HAP-1 (cell line): ENCODE measurements at places on chromosomes 6 and 20.

DNA sequence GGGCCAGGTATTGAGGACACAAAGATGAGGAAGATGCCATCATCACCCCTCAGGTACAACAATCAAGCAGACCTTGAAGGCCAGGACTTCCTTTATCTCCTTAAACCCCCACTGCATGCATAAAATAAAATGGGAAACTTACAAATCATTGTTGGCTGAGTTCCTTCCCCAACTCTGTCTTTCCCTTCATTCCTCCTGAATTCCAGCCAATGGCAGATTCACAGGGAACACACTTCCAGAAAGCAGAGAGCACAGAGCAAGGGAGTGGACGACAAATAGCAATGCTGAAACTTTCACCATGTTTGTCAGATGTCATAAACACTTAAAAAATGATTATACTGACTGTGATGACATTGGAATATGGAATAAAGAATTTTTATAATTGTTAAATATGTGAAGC is 37.3 kb upstream of the NXT1 start:
- DNase-seq = no peak

DNA sequence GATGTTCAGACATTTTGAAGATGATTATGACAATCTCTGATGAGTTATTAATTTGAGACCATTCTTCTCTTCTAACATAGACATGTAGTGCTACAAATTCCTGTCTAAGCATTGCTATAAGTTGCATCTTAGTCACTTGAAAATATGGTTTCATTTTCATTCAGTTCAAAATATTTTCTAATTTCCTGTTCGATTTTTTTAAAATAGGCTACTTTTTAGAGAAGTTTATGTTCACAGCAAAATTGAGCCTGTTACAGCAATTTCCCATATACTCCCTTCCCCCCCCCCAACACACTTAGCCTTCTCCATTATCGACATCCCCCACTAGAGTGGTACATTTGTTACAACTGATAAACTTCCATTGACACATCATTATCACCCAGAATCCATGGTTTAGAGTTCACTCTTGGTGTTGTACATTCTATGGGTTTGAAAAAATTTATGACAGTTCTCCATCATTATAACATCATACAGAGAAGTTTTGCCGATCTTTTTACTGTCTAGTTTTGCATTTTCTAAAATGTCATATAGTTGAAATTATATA is 31.2 kb downstream of the PLAGL1 start:
- no peak for DNase-seq

GRCh38 chr20:20489054-20489453 is 121.2 kb downstream of the INSM1 start:
- no peak for DNase-seq

DNA sequence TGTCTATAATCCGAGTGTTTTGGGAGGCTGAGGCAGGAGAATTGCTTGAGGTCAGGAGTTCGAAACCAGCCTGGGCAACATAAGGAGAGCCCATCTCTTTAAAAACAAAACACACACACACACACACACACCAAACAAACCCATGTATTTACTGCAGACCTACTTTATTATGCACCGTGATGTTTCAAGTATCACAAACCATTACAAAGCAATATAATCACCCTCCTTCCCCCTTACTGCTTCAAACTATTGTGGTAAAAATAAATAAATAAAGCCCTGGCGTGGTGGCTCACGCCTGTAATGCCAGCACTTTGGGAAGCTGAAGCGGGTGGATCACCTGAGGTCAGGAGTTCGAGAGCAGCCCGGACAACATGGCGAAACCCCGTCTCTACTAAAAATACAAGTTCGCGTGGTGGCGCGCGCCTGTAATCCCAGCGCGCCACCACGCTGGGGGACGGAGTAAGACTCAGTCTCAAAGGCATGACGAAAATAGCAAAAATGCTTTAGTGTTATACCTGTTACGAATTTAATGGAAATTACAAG is 1.5 kb downstream of the TBCC start:
- DNase-seq = no peak

DNA sequence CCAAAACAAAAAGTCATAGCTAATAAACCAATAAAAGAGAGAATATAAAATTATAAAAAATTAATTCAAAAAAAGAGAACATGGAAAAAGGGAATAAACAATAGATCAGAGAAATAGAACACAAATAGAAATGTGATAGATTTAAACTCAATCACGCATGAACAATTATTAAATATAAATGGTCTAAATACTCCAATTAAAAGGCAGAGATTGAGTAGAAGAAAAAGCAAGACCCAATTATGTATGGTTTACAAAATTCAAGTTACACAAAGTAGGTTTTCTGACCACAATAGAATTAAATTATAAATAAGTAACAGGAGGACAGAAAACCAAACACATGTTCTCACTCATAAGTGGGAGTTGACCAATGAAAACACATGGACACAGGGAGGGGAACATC is 36.4 kb upstream of the MAN1A1 start:
- DNase-seq = no peak

GRCh38 chr6:53837865-53838769 is 43.3 kb downstream of the LRRC1 start:
- peak; percentile 67 for DNase-seq

GRCh38 chr20:18987781-18988360 is 174.3 kb downstream of the SCP2D1 start:
- DNase-seq = no peak

DNA sequence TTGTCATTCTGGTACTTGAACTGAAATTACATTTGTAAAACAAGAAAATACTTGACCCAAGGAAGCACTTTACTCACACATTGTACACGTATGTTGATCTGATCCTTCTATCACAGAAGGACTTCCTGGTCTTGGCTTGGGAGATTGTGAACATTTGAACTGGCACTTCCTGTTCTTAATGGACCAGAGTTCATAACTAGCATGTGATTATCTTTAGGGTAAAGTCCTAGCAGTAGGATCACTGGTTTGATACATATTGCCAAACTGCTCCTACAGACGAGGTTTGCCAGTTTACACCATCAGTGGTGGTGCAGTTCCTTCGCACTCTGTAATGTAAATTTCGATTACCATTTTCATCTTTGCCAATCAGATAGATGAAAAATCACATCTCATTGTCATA is 12.7 kb downstream of the HECA start:
- no peak for DNase-seq

DNA sequence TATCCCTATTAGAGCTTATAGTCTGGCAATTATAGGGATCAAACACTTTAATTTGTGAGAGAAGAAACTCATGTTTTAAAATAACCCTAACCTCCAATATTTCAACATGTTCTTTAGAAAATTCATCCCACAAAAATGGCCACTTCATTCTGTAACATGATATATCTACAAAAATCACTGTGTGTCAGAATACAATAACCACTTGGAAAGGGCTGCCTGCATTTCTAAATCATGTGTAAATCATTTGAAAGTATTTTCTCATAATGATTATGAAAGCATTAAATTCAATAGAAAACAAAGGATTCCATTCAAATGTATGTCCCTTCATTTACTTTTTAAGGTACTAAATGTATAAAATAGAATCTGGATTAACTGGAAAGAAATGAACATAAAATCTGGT is 101.4 kb upstream of the NHSL1 start:
- DNase-seq = no peak

DNA sequence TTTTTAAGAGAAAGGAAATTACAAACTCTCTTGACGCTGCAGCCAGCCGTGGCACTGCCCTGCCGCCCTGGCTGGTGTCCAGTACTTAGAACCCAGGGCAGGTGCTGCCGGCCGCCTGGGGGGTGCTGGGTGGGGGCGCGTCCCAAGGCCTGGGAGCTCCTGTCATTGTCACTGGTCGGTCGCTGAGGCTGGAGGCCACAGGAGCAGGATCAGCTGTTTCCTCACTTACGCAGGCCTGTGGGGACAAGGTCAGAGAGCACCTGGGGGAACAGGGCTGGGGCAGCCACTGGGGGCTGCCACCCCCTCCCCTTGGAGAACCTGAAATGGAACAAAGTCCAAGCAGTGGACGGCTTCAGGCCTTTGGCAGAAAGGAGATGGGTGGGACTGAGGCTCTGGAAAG is 5.6 kb downstream of the BIRC7 start:
- no peak for DNase-seq

DNA sequence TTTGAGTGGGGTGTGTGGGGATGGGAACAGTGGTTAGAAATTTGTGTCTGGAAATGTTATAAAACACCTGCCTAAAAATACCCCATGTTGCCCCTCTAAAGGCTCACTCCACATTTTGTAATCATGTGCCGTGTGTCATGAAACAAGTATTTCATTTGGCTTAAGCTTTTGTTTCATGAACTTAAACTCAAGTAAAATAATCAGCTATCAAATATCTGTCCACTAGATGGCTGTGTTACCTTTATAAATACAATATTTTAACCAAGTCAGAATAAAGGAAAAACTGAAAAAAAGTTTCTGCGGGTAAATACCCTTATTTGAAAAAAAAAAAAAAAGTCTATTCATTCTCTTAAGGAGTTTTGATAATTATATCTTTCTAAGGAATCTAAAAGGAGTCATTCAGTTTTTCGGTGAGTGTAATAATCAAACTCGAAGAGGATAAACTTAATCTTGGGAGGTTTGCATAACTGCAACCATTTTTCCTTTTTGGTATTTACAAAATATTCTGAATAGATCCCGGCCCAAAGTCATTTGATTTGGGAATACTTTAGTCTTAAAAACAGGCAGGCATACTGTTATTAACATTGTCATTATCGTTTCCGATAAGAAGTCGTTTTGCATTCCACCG is 29.9 kb upstream of the MTRF1L start:
- DNase-seq = peak; percentile 21

DNA sequence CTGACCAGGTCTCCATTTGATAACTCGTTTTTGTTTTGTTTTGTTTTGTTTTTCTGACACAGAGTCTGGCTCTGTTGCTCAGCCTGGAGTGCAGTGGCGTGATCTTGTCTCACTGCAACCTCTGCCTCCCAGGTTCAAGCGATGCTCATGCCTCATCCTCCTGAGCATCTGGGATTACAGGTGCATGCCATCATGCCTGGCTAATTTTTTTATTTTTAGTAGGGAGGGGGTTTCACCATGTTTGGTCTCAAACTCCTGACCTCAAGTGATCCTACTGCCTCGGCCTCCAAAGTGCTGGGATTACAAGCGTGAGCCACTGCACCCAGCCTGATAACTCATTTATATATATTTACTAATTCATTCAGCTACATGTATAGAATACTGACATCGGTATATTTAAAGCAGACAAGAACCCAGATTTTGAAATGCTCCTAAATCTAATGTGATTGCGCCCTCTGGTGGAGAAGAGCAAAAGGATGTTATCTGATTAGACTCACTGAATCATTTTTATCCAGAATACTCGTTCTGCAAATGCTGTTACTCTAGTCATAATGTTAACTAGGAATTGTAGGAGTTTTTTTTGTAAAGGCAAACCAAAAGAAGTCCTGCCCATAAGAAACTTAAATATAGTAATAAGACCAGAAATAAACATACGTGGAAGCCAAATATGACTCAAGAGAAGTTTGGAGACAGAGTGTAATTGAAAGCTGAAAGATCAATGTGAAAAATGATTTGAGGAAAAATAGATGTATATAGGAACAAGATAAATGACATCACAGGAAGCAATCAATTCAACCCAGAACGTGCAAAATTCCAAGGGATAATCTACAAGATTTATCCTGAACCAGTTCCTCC is 5.3 kb upstream of the COL12A1 start:
- peak; percentile 73 for DNase-seq

DNA sequence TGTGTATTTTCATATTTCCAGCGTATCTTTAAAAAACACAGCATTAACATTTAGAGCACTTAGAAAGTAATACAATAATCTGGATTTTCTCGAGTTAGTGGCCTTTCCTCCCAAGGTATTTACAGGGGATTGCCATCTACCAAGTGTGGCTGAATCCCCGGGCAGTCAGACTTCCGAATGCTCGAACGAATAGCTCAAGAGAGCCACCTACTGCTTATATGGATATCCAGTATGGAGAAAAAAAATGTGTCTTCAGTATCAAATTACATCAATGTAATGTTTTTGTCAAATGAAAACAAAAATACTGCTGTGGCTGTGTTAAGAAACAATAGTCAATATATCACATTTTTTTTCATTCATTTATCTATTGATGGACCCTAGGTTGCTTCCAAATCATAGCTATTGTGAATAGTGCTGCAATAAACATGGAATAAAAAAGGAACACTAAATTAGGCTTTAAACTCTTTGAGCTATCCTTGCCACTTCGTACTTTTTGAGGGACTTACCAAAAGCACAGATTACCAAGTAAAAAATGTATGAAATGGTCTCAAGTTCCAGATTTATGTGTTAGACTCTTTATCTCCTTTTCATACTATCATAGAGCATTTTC is 654.5 kb upstream of the PTCHD4 start:
- peak; percentile 86 for DNase-seq

DNA sequence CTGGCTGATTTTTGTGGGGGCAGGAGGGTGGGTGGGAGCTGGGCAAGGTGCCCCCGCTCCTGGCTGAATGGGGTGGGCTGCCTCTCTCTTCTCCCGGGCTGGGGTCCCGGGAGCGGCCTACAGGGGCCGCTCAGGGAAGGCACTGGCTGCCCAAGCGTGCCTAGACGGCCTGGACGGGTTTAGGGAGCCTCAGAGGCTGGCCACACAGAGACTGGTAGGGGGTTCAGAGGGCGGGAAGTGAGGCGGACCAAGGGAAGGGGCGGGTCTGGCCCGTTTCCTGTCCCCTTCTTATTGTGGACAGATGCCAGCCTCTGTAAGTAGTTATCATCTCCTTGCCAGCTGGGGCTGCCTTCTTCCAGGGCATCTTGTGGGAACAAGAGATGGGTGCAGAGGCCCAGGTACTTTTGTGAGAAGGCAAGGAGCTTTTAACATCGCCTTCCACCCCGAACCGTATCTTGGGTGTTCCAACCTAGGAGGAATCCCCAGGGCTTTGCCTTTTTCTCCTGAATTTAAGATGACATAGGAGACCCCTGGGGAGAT is 437 bp downstream of the CD40 start:
- DNase-seq = no peak

DNA sequence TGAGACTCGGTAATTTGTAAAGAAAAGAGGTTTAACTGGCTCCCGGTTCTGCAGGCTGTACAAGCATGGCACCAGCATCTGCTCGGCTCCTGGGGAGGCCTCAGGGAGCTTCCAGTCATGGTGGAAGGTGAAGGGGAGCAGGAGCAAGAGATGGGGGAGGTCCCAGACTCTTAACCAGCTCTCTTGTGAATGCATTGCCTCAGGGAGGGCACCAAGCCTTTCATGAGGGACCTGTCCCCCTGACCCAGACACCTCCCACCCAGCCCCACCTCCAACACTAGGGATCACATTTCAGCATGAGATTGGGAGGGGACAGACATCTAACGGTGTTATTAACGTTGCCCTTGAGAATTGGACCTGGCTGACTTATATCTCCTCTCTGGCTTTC is 68.6 kb downstream of the PTPN1 start:
- no peak for DNase-seq

DNA sequence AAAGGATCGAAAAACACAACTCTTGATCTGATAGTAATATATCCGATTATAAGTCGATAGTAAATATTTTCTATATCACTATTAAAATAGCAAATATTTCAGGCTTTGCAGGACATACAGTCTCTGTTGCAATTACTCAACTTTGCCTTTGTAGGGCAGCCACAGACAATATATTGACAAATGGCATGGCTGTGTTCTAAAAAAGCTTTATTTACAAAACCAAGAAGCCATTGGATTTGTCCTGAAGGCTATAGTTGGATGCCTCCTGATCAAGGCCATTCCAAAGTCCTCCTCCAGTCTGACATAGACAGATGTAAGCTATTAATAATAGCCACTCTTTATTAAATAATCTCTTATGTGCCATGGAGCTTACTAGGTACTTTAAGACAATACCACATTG is 5.9 kb downstream of the OCSTAMP start:
- no peak for DNase-seq
